Caco-2 (cell line): ENCODE measurements at places on chromosomes 6 and 20. TPM values are rescaled to one million over a fixed set of nuclear protein-coding genes. Genes with fewer than 3 reads are reported as not detected.

- DNase-seq: no peak
These were observed 1.8 kb downstream of the MYT1 start for GRCh38 chr20:64165866-64166600.

DNA sequence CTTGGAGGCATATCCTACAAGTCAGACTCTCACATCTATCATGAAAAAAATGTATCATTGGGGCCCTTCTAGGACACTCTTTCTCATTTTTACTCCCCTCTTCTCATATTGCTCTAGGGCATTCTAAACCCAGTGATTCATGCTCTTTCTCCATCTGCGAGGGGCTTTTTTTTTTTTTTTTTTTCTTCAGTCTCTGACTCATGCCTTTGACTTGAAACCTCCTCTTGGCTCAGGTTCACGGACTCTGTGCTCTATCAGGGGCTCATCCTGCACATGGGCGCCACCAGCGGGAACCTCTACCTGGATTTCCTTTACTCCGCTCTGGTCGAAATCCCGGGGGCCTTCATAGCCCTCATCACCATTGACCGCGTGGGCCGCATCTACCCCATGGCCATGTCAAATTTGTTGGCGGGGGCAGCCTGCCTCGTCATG is 17.8 kb downstream of the SLC22A1 start:
- no peak for DNase-seq

- peak; percentile 53 for DNase-seq
These were observed 67.1 kb upstream of the ADGRF4 start for GRCh38 chr6:47631269-47631772.

DNA sequence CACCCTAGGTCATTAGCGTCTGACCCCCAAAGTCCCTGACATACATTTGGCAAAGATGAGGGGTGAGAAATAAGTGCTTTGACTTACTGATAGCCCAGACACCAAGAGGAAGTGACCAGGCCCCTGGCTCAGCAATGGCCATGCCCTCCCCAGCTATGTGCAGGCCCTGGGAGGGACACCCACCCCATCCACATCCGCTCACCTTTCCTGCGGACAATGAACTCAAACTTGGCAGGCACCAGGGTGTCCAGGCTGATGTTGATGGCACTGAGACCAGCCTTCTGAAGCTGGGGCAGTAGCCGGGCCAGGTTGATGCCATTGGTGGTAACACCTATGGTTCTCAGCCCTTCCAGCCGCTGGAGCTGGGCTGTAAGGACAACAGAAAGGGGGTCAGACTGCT is 18.4 kb downstream of the MOCS1 start:
- DNase-seq: no peak

- DNase-seq: no peak
These were observed 89.0 kb downstream of the ADGRB3 start for GRCh38 chr6:68724060-68724459.

DNA sequence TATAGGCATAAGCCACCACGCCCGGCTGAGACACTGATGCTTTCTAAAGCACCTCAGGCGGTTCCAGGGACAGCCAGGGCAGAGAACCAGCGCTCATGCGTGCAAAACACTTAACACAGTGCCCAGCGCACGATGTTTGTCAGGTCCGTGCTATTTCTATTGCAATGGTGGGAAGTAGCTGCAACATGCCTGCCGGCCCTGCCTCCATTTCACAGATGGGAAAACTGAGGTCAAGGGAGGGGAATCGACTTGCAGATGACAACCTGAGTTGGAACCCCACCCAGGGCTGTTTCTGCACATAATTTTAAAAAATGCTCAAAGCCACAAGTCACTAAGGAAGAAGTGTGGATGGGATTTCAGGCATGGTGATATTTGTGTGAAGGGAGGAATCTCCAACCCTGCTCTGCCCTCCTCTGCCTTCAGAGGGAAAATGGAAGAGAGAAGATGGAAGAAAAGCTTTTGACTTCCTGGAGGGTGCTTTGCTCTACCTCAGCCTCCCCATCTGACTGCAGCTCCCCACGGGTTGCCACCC is 39.9 kb downstream of the KIAA1755 start:
- no peak for DNase-seq

GRCh38 chr20:38326309-38326708 is 20.0 kb upstream of the LBP start:
- no peak for DNase-seq

GRCh38 chr6:14283600-14284235 is 166.1 kb downstream of the CD83 start:
- peak; percentile 11 for DNase-seq

DNA sequence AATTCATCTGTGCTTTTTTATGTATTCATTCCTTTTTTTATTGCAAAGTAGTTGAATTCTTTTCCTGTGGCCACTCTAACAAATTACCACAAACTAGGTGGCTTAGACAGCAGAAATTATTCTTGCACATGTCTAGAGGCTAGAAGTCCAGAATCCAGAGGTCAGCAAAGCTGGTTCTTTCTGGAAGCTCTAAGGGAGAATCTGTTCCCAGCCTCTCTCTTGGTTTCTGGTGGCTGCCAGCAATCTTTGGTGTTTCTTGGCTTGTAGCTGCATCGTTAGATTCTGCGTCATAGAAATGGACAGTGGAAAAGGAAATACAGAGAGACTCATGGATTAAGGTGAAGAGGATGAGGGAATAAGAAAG is 39.3 kb downstream of the GSTA2 start:
- DNase-seq: no peak

DNA sequence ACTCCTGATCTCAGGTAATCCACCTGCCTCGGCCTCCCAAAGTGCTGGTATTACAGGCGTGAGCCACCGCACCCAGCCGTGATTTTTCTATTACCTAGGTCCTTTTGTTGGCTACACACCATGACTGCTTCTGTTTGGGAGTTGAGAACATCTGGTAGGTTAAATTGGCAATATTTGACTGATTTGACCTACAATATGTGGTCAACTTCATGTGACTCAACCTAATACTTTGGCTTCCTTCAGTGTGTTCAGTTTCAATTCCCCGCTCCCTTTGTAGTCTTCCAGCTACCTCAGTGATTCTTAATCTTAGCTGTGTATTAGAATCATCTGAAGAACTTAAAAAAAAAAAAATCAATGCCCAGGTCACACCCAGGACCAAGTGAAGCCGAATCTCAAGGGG is 47.4 kb downstream of the MYB start:
- no peak for DNase-seq

GRCh38 chr20:12047838-12048432 is 130.2 kb downstream of the BTBD3 start:
- DNase-seq: no peak

- no peak for DNase-seq
These were observed 434.7 kb downstream of the BCKDHB start for GRCh38 chr6:80541181-80541580.

TCF15 gene
- total RNA-seq: not detected in 2 replicates

THBD gene
- 0.77 and 1.0 TPM in 2 replicates for total RNA-seq

RIPOR2 gene
- 0.64 and 0.86 TPM in 2 replicates for total RNA-seq

ALDH8A1 gene
- 0.21 and 0.29 TPM in 2 replicates for total RNA-seq

C20orf144 gene
- 0.18 and 0.51 TPM in 2 replicates for total RNA-seq
